ENCODE measurements at places on chromosomes 1 and 21. TPM values are rescaled to one million over a fixed set of nuclear protein-coding genes. Genes with fewer than 3 reads are reported as not detected.

Gene TNFRSF18
- not detected for total RNA-seq

Gene FCAMR
- total RNA-seq: 0.08 TPM

Gene CRYBG2
- total RNA-seq: 1.7 TPM

Gene HEYL
- total RNA-seq: 3.5 TPM

Gene MPZ
- total RNA-seq: not detected

Gene MAN1C1
- total RNA-seq: 0.24 TPM

Gene SAMD13
- total RNA-seq: 0.69 TPM

Gene MX2
- total RNA-seq: 0.08 TPM

Gene MAPKAPK2
- 65.2 TPM for total RNA-seq

Gene NBPF4
- 0.25 TPM for total RNA-seq

Gene AKR7A3
- not detected for total RNA-seq

Gene LCE2C
- not detected for total RNA-seq

Gene BATF3
- total RNA-seq: 31.4 TPM

Gene NCAM2
- not detected for total RNA-seq

Gene KIF2C
- total RNA-seq: 40.5 TPM

Gene CYP4X1
- 0.03 TPM for total RNA-seq

Gene RORC
- not detected for total RNA-seq

Gene ALG14
- total RNA-seq: 7.2 TPM

Gene PLA2G4A
- total RNA-seq: 10.9 TPM

Gene KRTAP12-2
- not detected for total RNA-seq

Gene SPATA17
- 2.1 TPM for total RNA-seq

Gene S100A8
- total RNA-seq: not detected

Gene SYNJ1
- total RNA-seq: 4.3 TPM

Gene LCE1C
- not detected for total RNA-seq

Gene SEC16B
- total RNA-seq: 0.83 TPM

Gene YRDC
- 19.7 TPM for total RNA-seq

Gene SOX13
- 18.3 TPM for total RNA-seq

Gene SLC6A17
- 5.8 TPM for total RNA-seq

Gene FCRL2
- total RNA-seq: not detected

Gene SDC3
- 10.2 TPM for total RNA-seq

Gene MEF2D
- 35.6 TPM for total RNA-seq

Gene MMP23B
- total RNA-seq: 0.92 TPM

Gene CD101
- 0.56 TPM for total RNA-seq

Gene CIART
- 0.55 TPM for total RNA-seq

Gene LDLRAD1
- total RNA-seq: not detected

Gene AADACL4
- total RNA-seq: not detected

Gene ADPRS
- total RNA-seq: 25.8 TPM

Gene DDR2
- total RNA-seq: 0.38 TPM

Gene OR4F29
- total RNA-seq: not detected

Gene HSPA6
- total RNA-seq: 3.7 TPM

Gene ZBTB7B
- total RNA-seq: 26.6 TPM

All from A549 treated with DMSO at 1 μM for 4 hours (cell line).